Astrocyte of the cerebellum (primary cell): ENCODE measurements at places on chromosomes 1 and 21.

DNA sequence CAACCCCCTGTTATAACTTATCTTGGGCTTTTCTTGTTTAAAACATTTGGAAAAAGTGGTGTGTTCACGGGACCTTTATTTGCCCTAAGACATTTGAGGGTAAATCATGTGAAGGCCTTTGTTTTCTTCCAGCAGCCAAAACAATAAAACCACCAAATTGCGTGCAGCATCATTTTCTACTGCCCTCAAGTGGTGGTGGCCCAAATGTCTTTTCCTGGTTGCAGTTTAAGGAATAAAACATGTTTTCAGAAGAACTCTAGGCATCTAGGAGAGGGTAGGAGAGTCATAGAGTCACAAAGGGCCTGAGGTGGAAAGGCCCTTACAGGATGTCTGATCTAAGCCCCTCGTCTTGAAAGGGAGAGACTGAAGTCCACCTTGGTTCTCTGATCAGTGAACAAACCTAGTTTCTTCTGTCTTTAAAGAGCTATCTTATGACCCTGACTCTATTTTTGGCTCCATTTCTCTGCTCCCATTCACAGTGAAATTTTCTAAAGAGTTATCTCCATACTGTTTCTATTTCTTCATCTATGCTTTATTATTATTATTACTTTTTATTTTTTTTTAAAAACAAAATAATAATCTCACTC lies 16.0 kb upstream of the EPS15 start:
- DNase-seq, result peak; percentile 59

DNA sequence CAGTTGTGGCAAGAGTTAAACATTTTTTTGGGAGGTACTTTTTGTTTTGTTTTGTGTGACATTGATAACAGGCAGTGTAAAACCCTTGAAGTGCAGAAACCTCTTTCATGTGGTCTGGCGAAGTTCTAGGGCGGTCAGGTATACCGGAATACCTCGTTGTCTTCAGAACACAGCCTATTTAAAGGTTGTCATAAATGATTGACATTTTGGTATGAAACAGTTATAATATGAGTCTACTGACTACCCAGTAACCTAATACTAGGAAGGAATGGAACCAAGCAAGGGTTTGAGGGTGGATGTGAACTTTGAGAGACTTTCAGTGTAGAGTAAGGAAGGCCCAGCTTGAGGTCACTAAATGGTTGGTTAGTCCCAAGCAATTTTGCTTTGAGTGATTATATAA lies 40.5 kb downstream of the PATJ start:
- no peak for DNase-seq

- no peak for DNase-seq
Observed at GRCh38 chr1:162578071-162578700, 16.7 kb downstream of the UAP1 start.

DNA sequence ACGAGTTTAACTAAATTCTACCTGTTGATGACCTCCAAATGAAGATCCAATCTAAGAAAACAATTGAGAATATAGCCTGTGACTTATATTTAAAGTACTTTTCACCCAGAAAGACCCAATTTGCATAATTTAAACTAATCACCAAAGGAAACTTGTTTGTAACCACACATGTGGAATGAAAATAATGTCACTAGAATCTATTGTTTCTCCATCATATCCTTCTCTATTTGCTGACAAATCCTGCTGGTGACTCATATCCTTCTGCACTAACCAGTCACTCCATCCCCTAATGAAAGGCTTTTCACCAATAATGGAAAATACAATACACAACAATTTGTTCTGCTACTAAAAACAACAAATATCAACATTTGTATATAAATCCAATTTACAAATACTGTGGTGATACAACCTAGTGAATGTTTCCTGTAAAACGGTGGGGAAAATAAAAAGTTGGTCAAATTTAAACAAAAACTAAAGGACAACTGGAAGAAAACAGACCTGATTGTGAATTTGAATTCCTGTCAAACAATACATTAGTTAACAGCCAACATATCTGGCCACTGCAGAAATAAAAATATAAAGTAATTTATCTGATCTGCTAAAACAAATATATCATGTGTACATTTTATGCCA lies 6.5 kb downstream of the PTP4A2 start:
- no peak for DNase-seq

DNA sequence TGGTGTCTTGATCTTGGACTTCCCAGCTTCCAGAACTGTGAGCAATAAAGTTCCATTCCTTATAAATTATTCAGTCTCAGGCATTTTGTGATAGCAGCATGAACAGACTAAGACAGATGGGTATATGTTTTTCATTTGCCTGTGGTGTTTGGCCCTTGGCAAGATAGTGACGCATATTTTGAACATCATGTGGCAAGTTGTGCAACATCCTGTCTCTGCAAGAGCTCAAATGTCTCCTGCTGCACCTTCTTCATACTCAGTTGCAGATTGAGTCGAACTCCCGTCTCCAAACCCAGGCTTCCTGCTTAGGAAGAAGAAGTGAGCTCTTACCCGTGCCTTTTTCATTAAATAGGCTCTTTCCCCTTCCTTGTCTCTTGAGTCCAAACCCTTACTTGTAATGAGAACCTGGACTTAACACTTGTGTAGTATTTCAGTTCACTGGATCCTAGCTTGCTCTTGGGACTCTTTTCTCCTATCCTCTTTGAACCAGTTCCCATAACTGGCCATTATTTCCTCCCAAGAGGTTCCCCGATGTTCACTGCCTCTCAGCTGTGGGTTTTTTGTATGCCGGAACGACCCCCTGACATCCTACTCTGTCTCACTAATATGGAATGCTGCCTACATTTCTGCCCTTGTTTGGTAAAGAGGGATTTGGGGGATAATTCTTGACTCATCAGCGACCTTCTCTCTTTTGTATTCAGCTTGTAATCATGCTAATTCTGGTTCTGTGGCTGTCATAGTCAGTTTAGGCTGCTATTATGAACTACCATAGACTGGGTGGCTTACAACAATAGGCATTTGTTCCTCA lies 125.0 kb upstream of the KCNK2 start:
- peak; percentile 95 for DNase-seq
